ENCODE measurements at places on chromosomes 1 and 21. TPM values are rescaled to one million over a fixed set of nuclear protein-coding genes. Genes with fewer than 3 reads are reported as not detected.

Gene ESPN
- 0.62 TPM for total RNA-seq

Gene SYPL2
- total RNA-seq, result 0.75 TPM

Gene HES3
- not detected for total RNA-seq

Gene C1QTNF12
- total RNA-seq, result 2.0 TPM

Gene GOLT1A
- total RNA-seq, result not detected

Gene MYBPHL
- total RNA-seq, result not detected

Gene C1QA
- total RNA-seq, result not detected

Gene OLFML2B
- 4.9 TPM for total RNA-seq

Gene LRIF1
- total RNA-seq, result 16.4 TPM

Gene ZNF683
- not detected for total RNA-seq

Gene AVPR1B
- not detected for total RNA-seq

Gene KCNJ9
- not detected for total RNA-seq

Gene RAP1GAP
- total RNA-seq, result 1.2 TPM

Gene FCER1G
- not detected for total RNA-seq

Gene PSEN2
- total RNA-seq, result 26.0 TPM

Gene INSRR
- under 0.01 TPM for total RNA-seq

Gene WNT4
- 0.50 TPM for total RNA-seq

Gene KCNA3
- total RNA-seq, result 1.6 TPM

Gene ATAD3B
- total RNA-seq, result 35.3 TPM

Gene SPRR4
- total RNA-seq, result not detected

Gene OR2T29
- not detected for total RNA-seq

Gene TGFBR3
- 16.5 TPM for total RNA-seq

Gene TFF2
- not detected for total RNA-seq

Gene PDE4DIP
- 222 TPM for total RNA-seq

Gene CD247
- not detected for total RNA-seq

Gene CLDN14
- total RNA-seq, result 0.37 TPM

Gene CACNA1S
- not detected for total RNA-seq

All from uterine smooth muscle cell (primary cell).